ENCODE measurements at places on chromosomes 7 and 10.

DNA sequence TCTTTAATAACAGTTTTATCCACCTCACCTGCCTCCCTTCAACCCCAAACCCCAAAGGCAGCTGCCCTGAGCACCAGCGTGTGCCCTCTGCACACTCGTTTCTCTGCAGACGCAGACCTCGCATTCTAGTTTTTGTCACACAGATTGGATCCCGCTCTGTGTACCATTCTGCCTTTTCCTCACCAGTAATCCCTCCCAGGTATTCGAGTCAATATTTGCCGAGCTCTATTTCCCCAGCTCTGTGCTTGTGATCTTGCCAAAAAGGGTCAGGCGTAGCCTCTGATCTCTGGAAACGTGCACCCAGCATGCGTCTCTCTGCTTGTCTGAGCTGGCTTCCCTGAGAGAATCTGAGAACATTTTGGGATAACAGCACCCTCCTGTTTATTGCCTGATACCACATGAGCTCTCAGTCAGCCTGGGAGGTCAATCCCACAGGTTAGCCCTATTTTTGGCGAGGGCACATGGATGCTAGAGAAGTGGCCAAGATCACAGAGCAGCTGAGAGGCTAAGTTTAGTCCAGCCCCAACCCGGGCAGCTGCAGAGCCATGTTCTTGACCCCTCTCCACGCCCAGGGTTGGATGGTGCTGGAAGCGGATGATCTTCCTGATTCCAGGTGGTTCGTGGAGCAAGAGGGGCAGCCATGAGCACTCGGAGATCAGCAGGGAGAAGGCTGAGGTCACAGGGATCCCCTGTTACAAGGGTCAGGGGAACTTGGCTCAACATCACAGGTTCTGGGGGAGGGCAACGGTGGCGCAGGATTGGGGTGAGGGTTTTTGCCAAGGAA lies 29.1 kb downstream of the FOXL3 start:
- no peak for DNase-seq

DNA sequence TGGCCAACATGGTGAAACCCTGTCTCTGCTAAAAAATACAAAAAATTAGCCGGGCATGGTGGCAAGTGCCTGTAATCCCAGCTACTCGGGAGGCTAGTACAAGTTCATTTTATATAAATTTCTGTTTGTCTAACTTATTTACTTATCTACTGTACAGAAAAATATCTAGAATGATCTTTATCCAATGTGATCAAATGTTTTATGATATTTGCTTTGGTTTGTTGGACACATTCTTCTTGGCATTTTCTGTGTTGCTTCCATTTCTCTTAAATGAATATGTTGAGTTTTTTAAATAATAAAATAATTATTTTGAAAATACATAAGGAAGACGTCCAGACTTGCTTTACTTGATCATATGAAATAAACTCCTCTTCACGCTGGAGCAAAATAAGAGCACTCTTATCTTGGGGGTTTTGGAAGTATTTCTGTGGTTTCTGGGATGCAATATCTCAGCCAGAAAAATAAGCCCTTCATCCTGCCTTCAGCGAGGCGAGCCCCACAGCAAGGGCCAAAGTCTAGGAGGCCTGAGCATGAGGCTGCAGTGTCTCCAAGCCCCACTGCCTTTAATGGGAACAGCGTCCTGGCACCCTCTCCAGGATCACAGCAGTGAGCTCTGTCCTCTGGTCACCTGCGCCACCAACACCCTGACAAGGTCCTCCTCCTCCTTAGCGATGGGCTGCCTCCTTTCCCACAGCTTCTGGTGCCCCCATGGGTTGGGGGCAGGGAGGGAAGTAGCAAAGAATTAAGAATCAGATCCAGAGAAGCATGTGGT lies 480.2 kb downstream of the KCNMA1 start:
- DNase-seq = no peak

GRCh38 chr10:50314169-50315071 lies 63.1 kb upstream of the ASAH2 start:
- no peak for DNase-seq

GRCh38 chr10:72335394-72336258 lies 19.1 kb downstream of the DNAJB12 start:
- peak; percentile 67 for DNase-seq

GRCh38 chr7:122919643-122920181 lies 33.5 kb upstream of the CADPS2 start:
- no peak for DNase-seq

DNA sequence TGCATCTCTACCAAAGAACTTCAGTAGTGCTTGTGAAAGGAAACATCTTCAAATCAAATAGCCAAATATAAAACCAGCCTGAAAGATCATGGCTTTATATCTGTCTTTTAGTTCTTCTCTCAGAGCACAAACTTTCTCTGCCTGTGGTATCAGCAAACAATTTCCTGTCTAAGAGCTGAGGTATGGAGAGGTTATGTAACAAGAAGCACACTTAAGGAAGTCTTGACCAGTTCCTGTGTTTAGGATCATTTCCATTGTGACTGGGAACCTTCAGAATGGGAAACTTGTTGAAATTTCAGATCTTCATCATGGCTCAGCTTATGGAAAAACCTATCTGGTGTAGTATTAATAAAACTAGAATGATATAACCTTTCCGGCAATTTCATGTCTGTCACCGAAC lies 148.8 kb downstream of the MBL2 start:
- DNase-seq = peak; percentile 60

GRCh38 chr10:123429706-123430221 lies 236.4 kb upstream of the GPR26 start:
- no peak for DNase-seq

GRCh38 chr10:93488956-93489528 lies 6.9 kb upstream of the MYOF start:
- peak; percentile 40 for DNase-seq

DNA sequence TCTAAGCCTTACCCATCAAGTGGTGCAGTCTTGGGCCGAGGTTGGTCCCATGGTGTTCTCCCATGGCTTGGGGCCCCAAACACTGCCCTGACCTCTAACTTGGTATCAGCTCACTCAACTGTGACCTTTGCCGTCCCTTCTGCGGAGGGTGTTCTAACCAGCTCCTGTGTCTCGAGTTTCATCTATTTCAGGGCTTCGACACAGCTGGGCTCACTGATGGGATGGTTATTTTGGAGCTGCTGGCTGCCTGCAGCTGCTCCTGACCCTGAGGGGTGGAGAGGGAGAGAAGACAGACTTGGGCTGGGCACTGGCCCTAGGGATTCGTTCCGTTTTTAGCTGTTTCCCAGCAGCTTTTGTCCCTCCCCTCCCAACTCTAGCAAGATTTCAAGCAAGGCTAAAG lies 86.9 kb downstream of the NEURL1 start:
- DNase-seq = no peak

DNA sequence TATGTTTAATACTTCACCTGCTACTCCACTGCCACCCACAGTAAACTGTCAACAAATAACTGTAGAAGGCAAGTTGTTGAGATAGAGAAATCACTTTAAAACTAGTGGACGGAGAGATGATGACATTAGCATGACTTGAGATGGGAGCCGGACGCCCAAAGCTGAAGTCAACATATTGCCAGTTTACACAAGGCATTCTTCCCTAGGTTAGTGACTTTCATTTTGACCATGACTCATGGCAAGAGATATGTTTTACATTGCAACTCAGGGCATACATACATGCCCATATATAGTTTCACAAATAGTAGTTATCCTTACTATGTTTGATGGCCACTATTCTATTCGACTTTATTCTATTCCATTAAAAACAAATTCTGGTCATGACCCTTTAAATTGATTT lies 296.6 kb downstream of the PLXNA4 start:
- no peak for DNase-seq

DNA sequence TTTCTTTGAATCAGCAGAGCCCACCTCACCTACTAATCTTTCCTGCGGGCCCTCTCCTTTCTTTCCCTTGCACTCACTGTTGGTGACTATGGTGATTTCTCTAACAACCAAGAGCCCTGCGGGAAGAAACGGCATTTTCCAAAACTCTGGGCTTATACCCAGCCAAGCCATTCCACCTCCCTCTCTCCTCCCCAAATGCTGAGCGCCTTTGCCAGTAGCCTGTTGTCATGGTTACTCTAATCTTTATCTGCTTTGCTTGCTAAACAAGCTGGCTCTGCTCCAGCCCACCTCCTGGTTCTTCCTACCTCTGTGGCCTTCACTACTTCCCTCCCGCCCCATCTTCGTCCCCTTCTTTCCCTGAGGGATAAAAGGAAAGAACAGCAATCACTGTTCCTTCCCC lies 86.7 kb downstream of the DGKI start:
- DNase-seq = no peak

DNA sequence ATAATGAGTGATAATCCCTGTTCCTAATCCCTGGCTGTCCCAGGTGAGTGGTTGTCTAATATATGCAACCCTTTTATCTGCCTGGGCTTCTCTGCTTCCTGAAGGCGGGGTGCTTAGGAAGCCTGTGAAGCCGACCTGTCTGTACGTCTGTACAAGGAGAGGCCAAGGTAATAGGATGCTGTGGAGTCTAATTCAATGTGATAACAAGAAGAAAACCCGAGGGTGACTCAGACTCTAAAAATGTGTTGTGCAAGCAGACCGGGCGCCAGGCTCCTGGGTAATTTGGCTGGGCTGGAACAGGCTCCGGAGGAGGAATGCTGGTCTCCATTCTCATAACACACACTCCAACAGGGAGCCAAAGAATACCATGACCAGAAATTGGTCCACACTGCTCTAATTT lies 43.6 kb downstream of the THNSL1 start:
- DNase-seq = peak; percentile 76

- DNase-seq = no peak
Measured at GRCh38 chr10:7056216-7056615, 354.6 kb downstream of the SFMBT2 start.

GRCh38 chr7:2283074-2283473 lies 31.2 kb downstream of the SNX8 start:
- no peak for DNase-seq

GRCh38 chr10:28939281-28940157 lies 262.2 kb downstream of the BAMBI start:
- no peak for DNase-seq

GRCh38 chr10:121521794-121522556 lies 76.3 kb downstream of the FGFR2 start:
- DNase-seq = no peak

- no peak for DNase-seq
Measured at GRCh38 chr7:79093421-79093820, 360.0 kb downstream of the MAGI2 start.

DNA sequence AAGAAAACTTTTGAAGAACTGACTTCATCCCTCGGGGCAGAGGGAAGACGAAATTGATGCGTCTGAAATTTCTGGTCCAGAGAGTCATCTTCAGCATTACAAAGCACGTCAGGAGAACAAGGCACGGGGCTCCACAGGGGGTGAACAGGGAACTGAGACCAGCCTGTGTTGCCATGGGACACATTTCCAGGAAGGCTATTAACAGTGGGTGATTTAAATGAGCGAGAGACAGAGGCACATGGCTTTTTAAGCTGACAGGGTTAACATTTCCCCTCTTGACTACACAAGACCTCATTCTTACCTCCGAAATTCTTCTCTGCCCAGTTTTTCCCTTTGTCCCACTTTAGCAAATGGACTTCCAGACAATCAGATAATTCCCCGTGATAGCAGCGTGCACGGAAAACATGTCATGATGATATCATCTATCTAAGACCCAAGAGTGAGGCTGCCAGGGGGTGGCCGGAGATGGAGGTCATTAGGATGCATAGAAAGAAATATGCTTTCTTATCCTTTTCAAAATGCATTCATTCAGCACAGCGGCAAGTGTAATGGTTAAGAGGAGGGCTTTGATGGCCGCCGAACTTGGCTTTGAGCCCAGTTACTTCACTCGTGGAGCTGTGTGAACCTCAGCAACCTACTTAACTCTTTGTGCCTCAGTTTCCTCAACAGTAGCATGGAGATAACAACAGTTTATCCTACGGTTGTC lies 248.0 kb downstream of the PRPF18 start:
- peak; percentile 91 for DNase-seq

GRCh38 chr7:77351539-77352004 lies 64.6 kb downstream of the GSAP start:
- DNase-seq = peak; percentile 72

GRCh38 chr10:25952857-25953256 lies 18.8 kb downstream of the MYO3A start:
- DNase-seq = no peak

Measured in dermis blood vessel endothelial cell (primary cell).